ENCODE measurements at places on chromosomes 5 and 9.
A peak's percentile ranks its signal among the peaks of the same experiment; 100 is the strongest.

- no peak for DNase-seq
These were observed 107.9 kb upstream of the ALDH1B1 start for GRCh38 chr9:38284588-38285051.

- no peak for DNase-seq
These were observed 111.3 kb downstream of the FER start for GRCh38 chr5:108858959-108859358.

DNA sequence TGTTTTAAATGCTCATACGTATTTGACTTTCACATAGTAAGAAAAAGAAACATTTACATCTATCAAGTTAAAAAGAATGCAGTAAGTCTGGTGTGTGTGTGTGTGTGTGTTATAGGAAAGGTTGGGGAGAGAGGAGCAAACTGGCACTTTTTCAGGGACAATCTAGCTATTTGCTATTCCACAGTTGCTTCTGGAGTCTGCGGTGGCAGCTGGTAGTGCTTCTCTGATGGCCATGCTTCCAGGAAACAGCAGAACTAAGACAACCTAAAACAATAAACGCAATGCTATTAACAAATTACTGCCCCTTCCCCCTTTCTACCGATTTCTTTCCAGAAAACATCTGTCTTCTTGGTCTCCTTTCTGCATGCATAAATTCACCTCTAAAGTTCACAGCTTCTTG is 70.0 kb upstream of the CDH10 start:
- DNase-seq, result no peak

- no peak for DNase-seq
These were observed 445.4 kb upstream of the RGMB start for GRCh38 chr5:98328015-98328414.

GRCh38 chr9:92179286-92180001 is 64.2 kb upstream of the SPTLC1 start:
- DNase-seq, result no peak

- no peak for DNase-seq
These were observed 9.9 kb downstream of the MCCC2 start for GRCh38 chr5:71597001-71597400.

GRCh38 chr5:158268286-158268685 is 409.3 kb upstream of the CLINT1 start:
- DNase-seq, result no peak

- no peak for DNase-seq
These were observed 29.8 kb downstream of the TARS1 start for GRCh38 chr5:33470544-33470943.

DNA sequence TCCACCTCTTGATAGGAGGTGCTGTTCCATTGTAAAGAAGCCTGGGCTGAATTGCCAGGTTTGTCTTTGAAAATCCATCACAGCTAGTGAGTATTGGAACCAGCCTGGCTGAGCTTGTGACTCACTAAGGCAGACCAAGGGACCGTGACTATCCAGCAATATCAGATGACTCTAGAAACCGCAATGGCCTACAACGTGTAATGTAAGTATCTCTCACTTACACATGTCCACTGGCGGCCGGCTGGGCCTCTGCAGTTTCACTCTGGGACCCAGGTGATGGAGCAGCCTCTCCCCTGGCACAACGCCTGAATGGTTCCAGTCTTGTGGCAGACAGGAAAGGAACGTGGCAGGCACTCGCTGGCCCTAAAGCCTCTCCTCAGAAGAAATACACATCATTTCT is 3.1 kb upstream of the HRH2 start:
- DNase-seq, result no peak

- DNase-seq, result no peak
These were observed 1079.4 kb upstream of the COX7C start for GRCh38 chr5:85538362-85538761.

- DNase-seq, result peak; percentile 40
These were observed 237.8 kb upstream of the DAPK1 start for GRCh38 chr9:87259543-87260518.

GRCh38 chr5:115389799-115390382 is 93.4 kb upstream of the CCDC112 start:
- no peak for DNase-seq

DNA sequence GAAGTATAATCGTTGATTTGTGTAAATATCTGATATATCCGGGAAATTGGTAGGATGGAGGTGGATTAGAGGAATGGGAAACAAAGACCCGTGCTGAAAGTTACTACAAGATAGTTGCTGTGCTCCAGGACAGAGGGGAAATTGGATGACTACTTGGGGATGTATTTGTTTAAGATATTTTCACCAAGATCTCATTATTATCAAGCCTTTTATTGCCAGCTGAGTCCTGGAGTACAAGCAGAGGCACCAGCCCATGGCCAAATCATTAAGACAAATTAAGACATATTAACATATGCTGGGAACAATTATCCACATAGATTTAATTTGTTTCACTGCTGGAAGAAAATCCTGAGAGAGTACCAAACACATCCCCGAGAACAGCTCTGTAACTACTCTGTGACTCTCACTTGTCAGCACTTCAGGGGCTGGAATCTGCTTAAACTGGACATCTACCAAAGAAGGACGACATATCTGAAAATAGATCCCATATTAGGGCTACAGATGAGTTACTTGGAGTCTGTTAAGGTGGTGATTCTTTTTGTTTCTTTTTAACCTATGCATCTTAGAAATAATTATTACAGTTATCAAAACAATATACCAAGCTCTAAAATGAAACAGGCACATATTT is 68.2 kb downstream of the SLC1A1 start:
- no peak for DNase-seq

DNA sequence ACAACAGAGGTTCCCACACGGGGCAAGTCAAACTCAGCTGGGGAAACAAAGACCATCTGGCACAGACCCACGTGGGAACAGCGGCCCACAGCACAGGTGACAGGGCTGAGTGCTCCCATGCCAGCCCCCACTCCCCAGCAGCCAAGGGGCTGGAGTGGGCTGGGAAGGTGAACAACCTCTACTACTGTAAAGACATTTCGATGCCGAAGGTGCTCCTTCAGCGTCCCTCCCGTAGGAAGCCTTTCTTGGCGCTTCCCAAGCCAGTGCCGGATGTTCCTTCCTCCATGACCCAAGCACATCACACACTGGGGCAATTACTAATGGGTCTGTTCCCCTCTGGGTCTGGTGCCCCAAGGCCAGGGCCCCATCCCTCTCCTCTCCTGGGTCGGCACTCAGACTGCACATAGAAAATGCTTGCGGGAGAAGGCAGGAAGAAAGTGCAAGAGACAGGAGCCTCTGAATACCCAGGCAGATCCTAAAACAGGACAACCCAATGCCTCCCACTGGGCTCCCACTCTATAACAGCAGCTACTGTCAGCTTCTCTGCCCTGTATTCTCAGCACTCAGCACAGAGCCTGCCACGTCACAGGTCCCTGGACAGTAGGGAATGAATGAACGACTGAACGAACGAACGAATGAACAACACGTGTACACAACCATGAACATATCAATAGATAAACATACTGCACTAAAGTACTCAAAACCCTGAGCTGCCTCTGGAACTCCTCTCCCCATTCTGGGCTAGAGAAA is 77.0 kb upstream of the LRRTM2 start:
- no peak for DNase-seq

GRCh38 chr9:98262056-98262455 is 6.6 kb upstream of the TBC1D2 start:
- no peak for DNase-seq

DNA sequence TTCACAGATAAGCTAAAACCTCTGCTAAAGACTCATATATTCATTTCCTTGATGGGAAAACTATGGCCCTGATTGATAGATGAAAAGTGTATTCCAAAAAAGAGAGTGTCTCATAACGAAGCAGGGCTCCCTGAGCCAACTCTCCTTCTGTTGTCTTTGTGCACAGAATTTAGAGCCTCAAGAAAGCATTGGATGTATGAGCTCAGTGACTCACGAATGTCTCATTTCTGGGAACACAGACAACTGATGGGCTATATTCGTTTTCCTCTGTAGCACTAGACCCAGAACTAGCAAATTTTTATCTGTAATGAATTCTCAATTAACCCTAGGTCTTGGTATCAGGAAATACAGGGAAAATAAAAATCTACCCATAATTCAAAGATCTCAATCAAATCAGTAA is 88.4 kb downstream of the LMNB1 start:
- no peak for DNase-seq

GRCh38 chr9:84659313-84659712 is 10.2 kb upstream of the NTRK2 start:
- no peak for DNase-seq

- DNase-seq, result peak; percentile 94
These were observed 65.4 kb upstream of the ARAP3 start for GRCh38 chr5:141747152-141748141.

DNA sequence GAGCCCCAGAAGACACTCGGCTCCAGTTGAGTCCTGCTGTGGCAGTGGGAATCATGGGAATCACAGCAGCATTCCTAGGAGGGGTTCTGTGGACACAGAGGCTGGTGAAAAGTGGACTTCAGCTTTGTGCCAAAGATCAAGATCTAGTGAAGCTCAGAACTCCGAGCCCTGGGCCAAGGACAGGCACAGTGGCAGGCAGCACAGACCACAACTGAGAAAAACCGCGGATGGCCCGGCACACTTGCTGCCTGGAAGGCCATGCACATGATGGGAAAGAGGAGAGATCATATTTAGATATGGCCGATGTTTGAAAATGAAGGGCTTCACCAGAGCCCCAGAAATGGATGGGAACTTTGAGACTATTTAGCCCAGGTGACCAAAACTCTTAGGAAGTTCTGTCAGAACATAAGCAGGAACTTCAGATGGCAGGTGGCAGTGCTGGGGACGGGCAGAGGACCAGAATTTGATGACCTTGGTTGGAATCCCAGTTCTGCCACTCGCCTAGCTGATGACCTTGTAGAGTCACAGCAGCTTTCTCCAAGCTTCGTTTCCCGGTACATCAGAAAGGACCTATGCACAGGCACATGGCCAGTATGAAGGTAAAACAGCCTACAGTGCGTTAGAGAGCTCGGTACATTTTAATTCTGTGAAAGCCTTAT is 18.0 kb downstream of the BARHL1 start:
- DNase-seq, result no peak

GRCh38 chr9:124940521-124940893 is 376 bp downstream of the GOLGA1 start:
- no peak for DNase-seq

GRCh38 chr5:127804886-127805426 is 101.8 kb downstream of the CCDC192 start:
- DNase-seq, result no peak

DNA sequence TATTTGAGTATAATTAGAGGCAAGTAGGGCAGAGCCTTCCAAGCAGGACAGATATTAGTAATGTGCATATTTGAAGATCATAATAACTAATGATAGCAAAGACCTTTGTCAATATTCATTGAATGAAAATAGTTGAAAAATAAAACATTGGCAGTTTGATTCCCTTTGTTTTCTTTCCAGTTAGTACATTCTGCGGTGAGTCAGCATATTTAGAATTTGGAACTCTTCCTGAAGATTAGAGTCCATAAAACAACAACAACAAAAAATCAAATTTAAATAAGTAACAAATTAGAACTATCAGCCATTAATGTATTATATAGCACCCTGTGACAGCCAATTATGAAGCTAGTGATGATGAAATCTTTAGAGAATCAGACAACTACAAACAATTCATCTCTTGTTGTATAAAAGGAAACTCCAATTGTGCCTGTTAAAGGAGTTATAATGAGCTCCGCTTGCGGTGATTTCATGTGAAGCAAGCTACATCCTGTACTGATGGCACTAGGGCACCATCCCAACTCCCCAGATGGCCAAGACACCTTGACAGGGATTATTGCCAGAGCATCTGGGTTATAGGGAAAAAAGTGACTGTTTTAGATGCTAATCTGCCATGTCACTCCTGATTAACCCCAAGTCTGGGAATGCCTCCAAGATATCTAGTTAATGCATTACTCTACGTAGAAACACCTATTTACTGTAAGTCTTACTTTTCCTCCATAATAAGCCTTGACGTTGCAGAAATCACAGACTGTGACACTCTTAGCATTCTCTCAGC is 6.8 kb downstream of the IFNA8 start:
- DNase-seq, result peak; percentile 18

DNA sequence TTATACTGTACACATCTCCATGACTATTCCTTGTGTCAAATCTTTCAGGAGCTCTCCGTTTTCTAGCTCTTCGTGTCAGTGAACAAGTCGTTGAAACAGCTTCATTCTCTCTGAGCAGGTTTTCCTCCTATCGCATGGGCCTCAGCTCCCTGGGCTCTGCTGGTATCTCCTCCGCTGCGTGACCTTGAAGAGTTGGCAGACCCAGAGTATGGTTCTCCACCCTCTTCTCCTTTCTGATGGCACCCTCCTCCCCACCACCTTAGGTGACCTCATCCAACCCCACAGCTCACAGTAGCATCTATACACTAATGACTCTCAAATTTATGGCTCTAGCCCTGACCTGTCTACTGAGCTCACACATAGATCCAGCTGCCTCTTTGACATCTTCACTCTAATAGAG is 36.0 kb upstream of the PDE8B start:
- no peak for DNase-seq

GRCh38 chr5:170554521-170555267 is 50.9 kb downstream of the KCNIP1 start:
- no peak for DNase-seq

- no peak for DNase-seq
These were observed 88.5 kb downstream of the ALDH1A1 start for GRCh38 chr9:72864327-72864726.

DNA sequence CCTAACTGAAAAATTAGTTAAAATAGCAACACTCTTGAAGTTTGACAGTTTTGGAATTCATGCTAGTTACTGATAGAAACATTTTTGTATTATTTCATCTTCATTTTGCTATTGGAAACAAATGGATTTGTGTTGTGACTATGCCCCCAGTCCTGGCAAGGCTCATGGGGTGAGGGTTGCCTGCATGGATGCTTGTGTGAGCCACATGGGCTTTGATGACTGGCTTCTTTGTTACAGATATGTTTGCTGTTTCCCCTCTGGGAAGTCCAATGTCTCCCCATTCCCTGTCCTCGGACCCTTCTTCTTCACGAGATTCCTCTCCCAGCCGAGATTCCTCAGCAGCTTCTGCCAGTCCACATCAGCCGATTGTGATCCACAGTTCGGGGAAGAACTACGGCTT is 44.2 kb downstream of the CD180 start:
- no peak for DNase-seq

- peak; percentile 38 for DNase-seq
These were observed 383.6 kb downstream of the CCDC171 start for GRCh38 chr9:15936306-15936921.

GRCh38 chr9:89658931-89659330 is 54.1 kb downstream of the GADD45G start:
- DNase-seq, result no peak

GRCh38 chr9:16726029-16726428 is 144.4 kb downstream of the BNC2 start:
- peak; percentile 30 for DNase-seq

DNA sequence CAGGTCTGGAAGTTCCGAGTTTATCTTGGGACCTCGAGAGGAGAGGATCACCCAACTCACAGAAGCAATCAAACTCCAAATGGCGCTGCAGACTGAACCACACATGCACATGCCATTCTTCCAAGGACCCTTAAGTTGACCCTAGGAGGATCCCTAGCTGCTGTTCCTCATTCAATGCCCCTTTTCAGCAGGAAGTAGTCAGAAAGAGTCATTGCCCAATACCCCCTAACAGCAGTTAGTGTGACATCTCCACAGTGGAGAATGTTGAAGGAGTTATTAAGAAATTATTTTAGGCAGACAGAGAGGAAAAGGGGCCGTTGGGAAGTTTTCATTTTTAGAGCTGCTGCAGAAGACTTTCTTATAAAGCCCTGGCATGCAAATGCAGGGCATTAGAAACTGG is 229.9 kb upstream of the DAB2 start:
- DNase-seq, result no peak
